ENCODE measurements at places on chromosomes 13 and 19. TPM values are rescaled to one million over a fixed set of nuclear protein-coding genes. Genes with fewer than 3 reads are reported as not detected.

Gene IGFL2
- total RNA-seq: not detected

Gene ZNF528
- 14.2 TPM for total RNA-seq

Gene MEIOSIN
- not detected for total RNA-seq

DNA sequence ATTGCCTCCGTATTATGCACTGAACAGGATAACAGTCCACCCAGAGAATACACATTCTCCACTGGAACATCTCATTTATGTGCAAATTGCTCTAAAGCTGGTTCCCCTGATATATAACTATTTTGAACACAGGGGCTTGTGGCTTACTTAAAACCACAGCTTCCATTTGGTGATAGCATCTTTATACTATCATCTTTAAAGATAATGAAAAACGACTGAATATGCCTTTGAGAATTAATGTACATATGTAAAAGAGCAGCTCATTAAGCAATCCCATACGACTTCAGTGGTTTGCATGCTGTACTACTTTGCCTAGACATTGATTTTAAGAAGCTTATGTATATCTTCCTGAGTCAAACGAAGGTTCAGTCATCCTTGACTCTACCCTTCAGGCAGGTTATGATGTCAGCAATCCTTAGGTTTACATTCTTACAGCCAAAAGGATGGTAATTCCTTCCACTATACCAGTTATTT is 40.8 kb downstream of the BRD4 start:
- no peak for DNase-seq

DNA sequence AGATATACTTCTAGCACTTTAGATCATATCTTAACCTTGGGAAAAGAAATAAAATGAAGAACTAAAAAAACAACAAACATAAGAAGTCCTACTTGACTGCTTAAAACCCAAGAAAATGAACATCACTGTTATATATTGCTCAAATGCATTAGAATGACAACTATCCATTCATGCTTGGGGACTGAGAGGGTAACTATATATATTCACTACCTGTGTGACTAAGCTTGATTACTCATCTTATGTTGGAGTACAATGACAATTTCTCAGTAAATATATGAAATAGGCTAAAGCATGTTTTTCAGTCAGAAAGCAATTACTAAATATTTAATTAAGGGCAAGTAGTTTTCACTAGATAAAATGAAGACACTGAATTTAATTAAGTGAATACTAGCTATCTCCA is 40.1 kb downstream of the ZC3H13 start:
- no peak for DNase-seq

DNA sequence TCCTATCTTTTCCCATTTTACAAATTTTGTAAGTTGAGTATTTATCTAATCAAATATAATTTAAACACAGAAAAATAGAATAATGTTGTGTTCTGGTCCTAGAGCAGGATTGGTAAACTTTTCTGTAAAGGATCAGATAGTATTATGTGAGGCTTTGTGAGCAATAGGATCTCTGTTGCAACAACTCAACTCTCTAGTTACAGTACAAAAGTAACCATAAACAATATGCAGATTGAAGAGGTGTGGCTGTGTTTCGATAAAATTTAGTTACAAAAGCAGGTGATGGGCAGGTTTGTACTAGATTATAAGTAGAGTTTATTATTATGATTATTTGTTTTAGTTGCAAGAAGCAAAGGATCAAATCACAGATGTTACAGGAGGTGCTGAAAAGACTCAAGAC is 15.2 kb upstream of the C1QTNF9B start:
- no peak for DNase-seq

DNA sequence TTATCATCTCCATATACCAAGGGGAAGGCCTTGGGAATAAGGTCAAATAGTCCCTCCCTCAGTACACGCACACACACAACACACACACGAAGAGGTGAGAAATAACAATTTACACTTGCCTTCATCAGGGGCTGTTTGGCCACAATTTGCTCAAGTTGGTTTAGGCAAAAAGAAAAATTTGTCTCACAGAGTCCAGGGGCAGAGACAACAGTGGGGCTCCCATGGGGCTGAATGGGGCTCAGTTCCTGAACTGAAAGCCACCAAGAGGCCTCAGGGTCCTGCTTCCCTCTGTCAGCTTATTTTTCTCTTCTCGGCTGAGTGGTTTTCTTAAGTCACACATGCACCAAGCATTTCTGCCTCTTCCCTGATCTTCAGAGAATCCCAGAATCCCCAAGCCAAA is 35.5 kb downstream of the PCDH8 start:
- no peak for DNase-seq

- DNase-seq: no peak
These were observed 34.4 kb downstream of the RAP2A start for GRCh38 chr13:97468331-97468730.
